ENCODE measurements at places on chromosomes 4 and X. TPM values are rescaled to one million over a fixed set of nuclear protein-coding genes. Genes with fewer than 3 reads are reported as not detected.

Gene ARSJ
- 80.9 TPM for total RNA-seq

DNA sequence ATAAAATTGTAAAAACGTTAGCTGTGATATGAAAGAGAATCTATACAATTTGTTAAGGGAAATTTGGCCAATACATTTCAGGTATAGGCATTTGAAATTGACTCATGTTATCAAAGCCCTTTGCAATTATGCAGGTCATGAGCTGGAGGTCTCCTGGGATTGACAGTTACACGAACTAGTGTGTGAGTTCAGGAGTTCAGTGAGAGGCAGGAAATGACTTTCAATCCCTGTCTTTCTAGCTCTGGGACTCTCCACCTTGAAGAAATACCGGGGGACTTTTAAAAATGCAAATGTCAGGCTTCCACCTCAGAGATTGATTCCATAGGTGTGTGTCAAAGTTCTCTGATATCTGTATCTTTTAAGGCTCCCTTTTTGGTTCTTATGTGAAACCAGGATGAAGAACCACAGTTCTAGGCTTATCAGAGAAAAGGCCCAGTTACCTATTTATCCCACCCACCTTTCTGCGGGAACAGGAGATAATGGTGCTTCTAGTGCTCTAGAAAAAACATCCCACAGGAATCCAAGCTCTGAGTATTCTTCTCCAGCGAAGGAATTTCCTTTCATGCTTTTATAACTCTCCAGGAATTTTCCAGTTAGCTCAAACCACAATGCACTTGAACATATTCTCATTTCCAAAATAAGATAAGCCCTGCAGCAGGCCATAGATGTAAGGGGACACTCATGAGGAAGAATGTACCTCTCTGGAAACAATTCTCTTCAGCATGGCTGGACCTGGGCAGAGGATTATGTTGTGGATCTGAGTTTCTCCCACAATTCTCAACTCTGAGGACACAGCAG, 501.0 kb downstream of the IDS start:
- H3K4me1 ChIP-seq: peaks cover 17% of the 10 kb centered on the region
- no peaks in the 10 kb centered on the region for H3K36me3 ChIP-seq
- DNase-seq: no peak
- H3K4me3 ChIP-seq: no peak overlapping the region
- no peaks in the 10 kb centered on the region for H3K27me3 ChIP-seq

DNA sequence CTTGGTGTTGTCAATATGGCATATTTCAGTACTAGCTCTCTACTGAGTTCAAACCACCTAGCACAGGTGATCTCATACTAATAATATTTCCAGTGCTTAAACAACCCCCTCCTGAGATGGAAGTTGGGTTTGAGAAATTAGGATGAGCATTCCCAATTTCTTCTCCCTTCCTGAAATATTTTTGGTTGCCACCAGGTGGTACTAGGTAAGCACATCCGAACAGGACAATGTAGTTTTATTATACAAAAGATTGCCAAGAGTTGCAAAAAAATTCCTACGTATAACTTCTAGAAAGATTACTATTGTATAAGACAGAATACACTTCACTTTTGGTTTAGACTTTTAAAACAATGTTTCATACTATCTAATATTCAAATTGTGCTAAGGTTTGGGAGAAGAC, 484.5 kb downstream of the PACRGL start:
- H3K27ac ChIP-seq: no peak overlapping the region
- H3K4me1 ChIP-seq: peaks cover 9% of the 10 kb centered on the region
- H3K27me3 ChIP-seq: peaks cover 2% of the 10 kb centered on the region
- no peaks in the 10 kb centered on the region for H3K36me3 ChIP-seq

DNA sequence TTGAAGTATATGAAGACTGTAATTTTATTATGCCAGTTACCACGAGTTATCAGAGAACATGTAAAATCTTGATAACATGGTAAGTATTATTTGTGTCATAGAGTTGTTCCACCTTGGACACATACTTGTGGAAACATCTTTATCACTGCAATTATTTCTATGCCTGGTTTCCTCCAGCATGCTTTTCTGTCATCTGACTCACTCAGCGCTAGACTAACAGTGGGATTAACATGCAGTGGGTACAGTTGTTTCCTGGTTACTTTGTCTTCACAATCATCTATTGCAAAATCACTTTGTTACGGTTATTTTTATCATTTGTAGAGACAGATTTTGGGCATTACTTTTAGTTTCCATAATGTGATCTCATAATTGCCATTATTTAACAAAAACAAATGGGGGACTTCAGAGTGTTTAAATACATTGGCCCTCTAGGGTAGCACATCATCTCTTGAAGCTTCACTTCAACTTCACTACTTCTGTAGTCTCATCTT, at the start of gene STATH:
STATH (plus strand) TSS at position 441 of the 491 bp plus-strand sequence. CDS start 2,472 bp downstream, outside the sequence.
- no peaks in the 10 kb centered on the region for H3K4me1 ChIP-seq
- no peak within 1 kb of the TSS for H3K27ac ChIP-seq
- no peak within 1 kb of the TSS for H3K4me3 ChIP-seq
- peaks cover 16% of the 10 kb centered on the region for H3K27me3 ChIP-seq
- DNase-seq: no peak
- no peaks in the 10 kb centered on the region for H3K36me3 ChIP-seq

DNA sequence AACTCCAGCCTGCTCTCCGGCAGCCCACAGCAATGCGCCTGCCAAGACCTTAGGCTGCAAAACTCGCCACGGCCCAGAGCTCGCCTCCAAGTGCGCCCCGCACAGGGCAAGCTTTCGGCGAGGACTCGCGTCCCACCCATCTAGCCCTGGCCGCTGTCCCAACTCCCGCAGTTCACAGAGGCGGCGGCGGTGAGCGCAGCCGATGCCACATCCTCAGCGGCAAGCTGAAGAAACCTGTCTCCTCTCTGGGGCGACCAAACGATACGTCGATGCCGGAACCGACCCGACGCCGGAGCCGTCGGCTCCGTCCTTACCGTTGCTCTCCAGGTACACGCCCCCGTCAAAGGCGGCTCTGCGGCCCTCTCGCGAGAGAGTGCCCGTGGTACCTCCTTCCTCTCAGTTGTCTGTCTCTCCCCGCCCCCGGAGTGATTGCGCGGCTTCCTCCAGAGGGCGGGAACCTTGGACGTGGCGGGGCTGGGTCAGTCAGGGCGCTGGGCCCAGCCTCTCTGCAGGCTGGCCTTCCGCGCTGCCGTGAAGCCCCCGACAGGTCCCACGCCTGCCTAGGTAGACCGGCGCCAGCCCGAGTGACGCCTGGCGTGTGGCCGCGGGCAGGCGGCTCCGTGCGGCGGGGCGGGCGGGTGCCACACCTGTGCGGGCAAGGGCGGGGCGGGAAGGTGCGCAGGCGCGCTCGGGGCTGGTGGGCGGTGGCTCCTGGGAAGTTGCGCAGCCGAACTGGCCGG, 380 bp upstream of the RAB33B start:
- peak overlapping the region; percentile 97 for H3K4me3 ChIP-seq
- no peaks in the 10 kb centered on the region for H3K36me3 ChIP-seq
- DNase-seq: peak; percentile 100
- H3K27me3 ChIP-seq: no peaks in the 10 kb centered on the region

- no peak for DNase-seq
- no peaks in the 10 kb centered on the region for H3K4me1 ChIP-seq
- H3K4me3 ChIP-seq: no peak overlapping the region
- H3K27ac ChIP-seq: no peak overlapping the region
- H3K27me3 ChIP-seq: no peaks in the 10 kb centered on the region
Measured at GRCh38 chrX:79165806-79166205, 21.3 kb downstream of the GPR174 start.

Gene CCKAR
- total RNA-seq: not detected

Gene CNGA2
- total RNA-seq: not detected

DNA sequence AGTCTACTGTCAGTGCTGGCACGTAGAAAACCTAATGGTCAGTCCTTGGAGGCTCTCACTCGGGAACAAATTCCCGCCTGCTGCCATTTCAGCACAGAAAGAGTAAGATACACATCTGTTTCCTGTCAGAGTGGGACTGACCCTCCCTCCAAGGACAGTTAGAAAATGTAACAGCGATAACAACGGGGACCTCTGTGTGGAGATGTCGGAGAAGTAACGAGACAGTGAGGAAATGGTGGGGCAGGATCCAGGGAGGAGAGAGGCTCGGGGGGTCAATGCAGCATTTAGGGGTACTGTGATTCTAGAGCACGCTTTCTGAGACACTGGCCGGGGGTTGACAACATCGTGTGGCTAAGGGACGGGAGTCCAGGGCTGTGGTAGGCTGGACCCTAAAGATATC, 36.0 kb upstream of the SORCS2 start:
- no peak overlapping the region for H3K4me3 ChIP-seq
- H3K27me3 ChIP-seq: peaks cover 54% of the 10 kb centered on the region
- DNase-seq: no peak
- H3K27ac ChIP-seq: peak overlapping the region; percentile 17

Gene H2BW2
- total RNA-seq: 0.59 TPM

- H3K4me3 ChIP-seq: no peak overlapping the region
- no peak for DNase-seq
- H3K27ac ChIP-seq: no peak overlapping the region
- no peaks in the 10 kb centered on the region for H3K27me3 ChIP-seq
- no peaks in the 10 kb centered on the region for H3K4me1 ChIP-seq
Measured at GRCh38 chr4:122458625-122459024, 2.1 kb upstream of the IL2 start.

- H3K27ac ChIP-seq: no peak overlapping the region
- no peak for DNase-seq
- no peaks in the 10 kb centered on the region for H3K27me3 ChIP-seq
- peaks cover 61% of the 10 kb centered on the region for H3K4me1 ChIP-seq
- no peak overlapping the region for H3K4me3 ChIP-seq
- H3K36me3 ChIP-seq: no peaks in the 10 kb centered on the region
Measured at GRCh38 chr4:147586637-147587036, 30.6 kb upstream of the TMEM184C start.

DNA sequence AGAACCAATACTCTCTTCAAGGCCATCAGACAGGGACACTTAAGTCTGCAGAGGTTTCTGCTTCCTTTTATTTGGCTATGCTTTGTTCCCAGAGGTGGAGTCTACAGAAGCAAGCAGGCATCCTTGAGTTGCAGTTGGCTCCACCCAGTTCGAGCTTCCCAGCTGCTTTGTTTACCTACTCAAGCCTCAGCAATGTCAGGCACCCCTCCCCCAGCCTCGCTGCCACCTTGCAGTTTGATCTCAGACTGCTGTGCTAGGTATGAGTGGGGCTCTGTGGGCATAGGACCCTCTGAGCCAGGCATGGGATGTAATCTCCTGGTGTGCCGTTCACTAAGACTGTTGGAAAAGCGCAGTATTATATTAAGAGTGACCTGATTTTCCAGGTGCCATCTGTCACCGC, 12.6 kb upstream of the UGT2B15 start:
- no peak overlapping the region for H3K27ac ChIP-seq
- no peak for DNase-seq
- peaks cover 3% of the 10 kb centered on the region for H3K36me3 ChIP-seq
- no peaks in the 10 kb centered on the region for H3K4me1 ChIP-seq
- no peaks in the 10 kb centered on the region for H3K27me3 ChIP-seq
- H3K4me3 ChIP-seq: no peak overlapping the region

DNA sequence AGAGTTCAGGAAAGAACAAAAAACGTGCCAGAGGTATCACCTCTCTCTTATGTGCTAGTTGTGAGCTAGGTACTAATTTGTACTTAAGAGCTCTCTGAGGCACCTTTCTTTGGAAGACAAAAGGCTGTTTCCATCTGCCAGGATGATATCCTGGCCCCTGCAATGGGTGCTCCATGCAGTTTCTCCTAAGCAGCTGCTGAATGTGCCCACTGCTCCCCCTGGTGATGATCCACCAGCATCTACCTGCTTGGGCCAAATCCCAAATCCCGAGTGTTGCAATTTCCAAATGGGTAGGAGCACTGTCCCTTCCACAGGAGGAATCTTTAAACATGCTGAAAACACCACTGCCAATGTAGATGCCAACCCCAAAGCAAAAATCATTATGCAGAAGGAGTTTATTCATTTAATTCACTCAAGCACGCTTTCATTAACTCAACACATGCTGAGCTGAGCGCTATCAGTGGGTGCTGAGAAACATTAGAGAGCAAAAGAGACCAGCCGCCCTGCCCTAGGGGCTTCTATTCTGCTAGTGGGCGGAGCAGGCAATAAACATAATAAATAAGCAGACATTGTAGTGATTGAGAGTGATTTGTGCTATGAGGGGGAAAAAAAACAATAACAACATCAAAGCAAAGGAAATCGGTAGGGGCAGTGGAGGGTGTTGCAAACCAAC, 69.6 kb upstream of the C4orf50 start:
- no peaks in the 10 kb centered on the region for H3K36me3 ChIP-seq
- no peak overlapping the region for H3K4me3 ChIP-seq
- H3K27ac ChIP-seq: no peak overlapping the region
- H3K27me3 ChIP-seq: peaks cover 62% of the 10 kb centered on the region

- H3K4me1 ChIP-seq: peaks cover 49% of the 10 kb centered on the region
- no peak for DNase-seq
- no peaks in the 10 kb centered on the region for H3K36me3 ChIP-seq
- H3K4me3 ChIP-seq: no peak overlapping the region
- H3K27ac ChIP-seq: peak overlapping the region; percentile 24
- no peaks in the 10 kb centered on the region for H3K27me3 ChIP-seq
Measured at GRCh38 chr4:144701683-144702233, 55.8 kb downstream of the HHIP start.

Gene AMER1
- 5.4 TPM for total RNA-seq

DNA sequence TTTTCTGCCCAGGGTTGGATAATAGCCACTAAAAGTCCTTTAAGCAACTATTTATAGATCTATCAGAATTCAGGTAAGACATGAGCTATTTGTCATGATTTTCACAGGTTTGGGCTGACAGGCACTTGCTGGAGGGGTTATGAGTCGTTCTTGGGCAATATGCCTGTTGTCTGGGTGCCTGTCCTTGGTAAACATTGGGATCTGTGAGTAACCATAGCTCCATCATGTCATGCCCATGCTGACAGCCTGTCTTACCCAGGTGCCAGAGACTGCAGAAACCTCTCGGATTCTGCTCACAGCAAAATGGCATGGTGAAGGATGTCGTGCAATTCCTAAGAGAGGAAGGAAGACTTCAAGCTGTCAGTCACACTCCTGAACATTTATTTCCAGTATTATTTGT, 116.0 kb upstream of the PUDP start:
- H3K27ac ChIP-seq: no peak overlapping the region
- no peak for DNase-seq

DNA sequence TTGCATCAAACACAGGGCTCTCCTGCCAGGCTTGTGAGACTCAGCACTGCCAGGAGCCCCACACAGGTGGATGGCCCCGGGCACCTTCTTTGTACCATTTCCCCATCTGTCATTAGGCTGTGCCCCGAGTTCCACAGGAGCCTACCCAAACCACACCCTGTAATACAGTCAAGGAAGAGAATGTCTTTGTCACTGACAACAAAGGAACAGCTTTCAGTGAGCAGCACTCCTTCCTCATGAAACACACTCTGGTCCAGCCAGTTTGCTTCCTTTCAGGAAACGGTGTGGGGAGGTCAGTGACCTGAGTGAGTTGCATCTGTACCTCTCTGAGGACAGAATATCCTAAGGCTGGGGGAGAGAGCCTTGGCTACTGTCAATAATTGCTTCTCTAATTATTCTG, 53.7 kb downstream of the LNX1 start:
- no peak overlapping the region for H3K4me3 ChIP-seq
- peaks cover 70% of the 10 kb centered on the region for H3K4me1 ChIP-seq
- no peaks in the 10 kb centered on the region for H3K27me3 ChIP-seq
- H3K36me3 ChIP-seq: no peaks in the 10 kb centered on the region
